ENCODE measurements at places on chromosomes 1 and 21.

DNA sequence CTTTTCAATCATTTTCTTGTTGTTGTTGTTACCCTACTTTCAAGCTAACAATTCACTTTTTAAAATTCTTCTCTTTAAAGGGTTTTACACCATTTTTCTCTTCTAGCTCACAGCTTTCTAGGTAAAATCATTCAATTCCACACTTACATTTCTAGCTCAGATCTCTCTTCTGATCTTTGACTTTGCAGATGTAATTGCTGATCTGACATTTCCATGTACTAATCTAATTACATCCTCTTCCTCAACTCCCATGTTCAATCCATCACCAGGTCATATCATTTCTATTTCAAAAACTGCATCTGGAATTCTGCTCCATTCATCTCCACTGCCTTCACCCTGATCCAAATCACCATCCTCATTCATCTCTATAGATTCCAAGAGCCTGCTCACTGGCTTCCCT lies 3.0 kb downstream of the BCL10 start:
- no peak for DNase-seq

- DNase-seq, result peak; percentile 92
Measured at GRCh38 chr1:225899044-225899925, 10.3 kb upstream of the LEFTY1 start.

DNA sequence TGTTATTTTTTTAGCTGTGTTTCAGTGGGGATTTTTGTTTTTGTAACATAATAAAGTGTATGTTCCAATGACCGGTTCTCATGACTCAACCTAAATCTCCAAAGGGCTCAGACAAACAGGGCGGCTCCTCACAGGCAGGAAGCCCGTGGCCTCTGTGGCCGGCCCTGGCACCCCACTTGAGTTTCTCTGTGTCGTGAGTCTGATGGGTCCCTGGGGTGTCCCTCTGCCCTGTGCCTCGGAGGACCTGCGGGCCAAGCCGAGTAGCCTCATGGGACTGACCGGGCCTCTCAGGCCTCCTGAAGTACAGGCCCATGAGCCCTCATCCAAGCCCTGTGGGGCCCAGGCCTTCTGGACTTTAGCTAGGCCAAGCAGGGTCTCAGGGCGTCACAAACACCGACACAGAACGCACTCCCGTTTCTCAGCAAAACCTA lies 16.1 kb upstream of the CCDC27 start:
- DNase-seq, result no peak

- DNase-seq, result no peak
Measured at GRCh38 chr1:179590671-179591070, 961 bp upstream of the TDRD5 start.

- DNase-seq, result peak; percentile 14
Measured at GRCh38 chr1:113142791-113143190, 69.8 kb downstream of the LRIG2 start.

- DNase-seq, result no peak
Measured at GRCh38 chr1:72483846-72484357, 201.6 kb upstream of the NEGR1 start.

- no peak for DNase-seq
Measured at GRCh38 chr1:154263465-154264332, 8.7 kb upstream of the HAX1 start.

DNA sequence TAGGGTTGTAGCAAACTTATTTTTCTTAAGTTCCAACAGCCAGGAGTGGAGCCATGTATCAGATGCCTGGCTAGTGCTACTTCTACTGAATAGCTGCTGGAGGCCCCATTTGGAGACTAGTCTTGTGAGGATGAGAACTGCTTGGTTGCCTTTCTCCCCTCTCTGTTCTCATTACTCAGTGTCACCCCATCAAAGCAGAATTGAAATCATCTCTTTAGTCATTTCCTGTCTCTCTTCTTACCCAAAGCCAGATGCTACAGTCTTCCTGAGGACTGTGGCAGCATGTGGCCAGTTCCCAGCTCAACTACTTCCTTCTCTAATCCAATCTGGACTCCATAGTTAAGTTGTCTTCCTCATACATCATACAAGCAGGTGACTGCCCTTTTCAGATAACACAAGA lies 197.5 kb downstream of the BRINP2 start:
- DNase-seq, result no peak

GRCh38 chr1:1161683-1162079 lies 12.0 kb upstream of the TTLL10 start:
- no peak for DNase-seq

DNA sequence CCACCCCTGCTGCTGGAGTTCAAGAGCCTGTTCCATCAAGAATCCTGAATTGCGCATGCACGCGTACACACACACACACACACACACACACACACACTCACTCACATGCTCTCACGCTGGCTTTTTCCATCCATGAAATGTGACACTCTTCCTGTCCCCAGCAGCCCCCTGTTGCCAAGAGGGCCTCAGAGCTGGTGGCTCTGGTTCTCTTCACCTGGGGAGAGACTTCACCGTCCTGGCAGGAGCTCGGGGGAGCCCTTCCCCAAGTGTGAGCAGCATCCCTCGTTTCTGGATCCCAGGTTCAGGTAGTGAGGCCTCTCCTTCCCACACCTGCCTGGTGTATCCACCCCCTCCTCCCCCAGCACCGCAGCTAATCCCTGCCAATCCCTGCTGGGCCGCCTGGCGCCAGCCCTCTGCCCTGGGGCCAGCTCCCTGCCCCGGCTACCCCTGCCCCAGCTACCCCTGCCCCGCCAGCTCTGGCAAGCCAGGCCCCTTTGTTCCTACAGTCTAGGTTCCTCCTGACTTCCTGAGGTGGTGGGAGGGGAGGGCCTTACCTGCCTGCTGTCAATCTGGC lies 9.9 kb downstream of the PLOD1 start:
- peak; percentile 39 for DNase-seq

DNA sequence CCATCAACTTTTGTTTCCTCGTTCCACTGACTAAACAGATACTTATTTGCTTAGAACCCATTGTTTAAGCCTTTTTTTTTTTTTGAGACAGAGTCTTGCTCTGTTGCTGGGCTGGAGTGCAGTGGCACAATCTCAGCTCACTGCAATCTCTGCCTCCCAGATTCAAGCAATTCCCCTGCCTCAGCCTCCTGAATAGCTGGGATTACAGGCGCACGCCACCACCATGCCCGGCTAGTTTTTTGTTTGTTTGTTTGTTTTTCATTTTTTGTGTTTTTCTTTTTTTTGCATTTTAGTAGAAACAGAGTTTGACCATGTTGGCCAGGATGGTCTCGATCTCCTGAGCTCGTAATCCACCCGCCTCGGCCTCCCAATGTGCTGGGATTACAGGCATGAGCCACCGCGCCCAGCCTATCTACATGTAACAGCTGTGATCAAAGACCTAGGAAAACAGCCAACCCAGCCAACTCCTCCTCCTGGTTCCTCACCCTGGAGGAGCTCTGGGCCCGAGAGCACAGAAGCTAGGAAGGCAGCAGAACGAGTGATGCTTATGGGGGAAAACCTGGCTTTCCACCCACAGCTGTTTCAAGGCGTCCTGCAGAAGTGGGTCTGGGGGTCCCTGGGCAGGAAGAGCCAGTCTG lies 32.9 kb downstream of the KCNN3 start:
- no peak for DNase-seq

- DNase-seq, result no peak
Measured at GRCh38 chr1:54582566-54583306, 34.7 kb downstream of the ACOT11 start.

DNA sequence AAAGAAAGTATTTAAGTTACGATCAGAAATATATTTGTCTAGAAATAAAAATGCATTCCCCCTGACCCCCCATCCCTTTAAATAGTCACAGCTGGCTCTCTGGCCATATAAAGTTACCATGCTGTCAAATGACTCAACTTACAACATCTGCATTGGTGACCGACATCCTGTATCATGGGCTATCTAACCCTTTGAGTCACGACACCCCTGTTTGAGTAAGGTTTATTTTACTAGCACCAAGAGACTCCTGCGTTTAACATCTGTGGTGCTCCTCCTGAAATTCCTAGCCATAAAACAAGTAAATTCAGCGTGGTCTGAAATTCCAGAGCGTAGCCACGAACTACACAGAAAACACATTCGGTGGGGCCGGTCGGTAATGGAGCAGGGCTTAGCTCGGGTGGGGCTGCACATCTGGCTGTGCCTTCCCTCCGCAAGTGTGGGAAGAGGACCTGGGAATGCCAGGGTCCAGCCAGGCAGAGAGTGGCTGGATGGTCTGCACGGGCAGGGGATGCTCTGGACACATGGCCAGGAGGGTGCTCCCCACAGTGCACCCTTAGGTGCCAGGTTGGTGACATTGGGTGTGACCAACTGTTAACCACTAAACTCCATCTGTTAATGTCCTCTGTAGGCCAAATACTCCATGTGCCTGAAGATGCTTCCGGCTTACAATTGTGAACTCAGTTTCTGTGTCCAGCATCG lies 53.0 kb upstream of the CLDN14 start:
- no peak for DNase-seq

- no peak for DNase-seq
Measured at GRCh38 chr1:220382994-220383393, 110.7 kb upstream of the RAB3GAP2 start.

- DNase-seq, result no peak
Measured at GRCh38 chr1:7628273-7628672, 142.8 kb upstream of the VAMP3 start.

DNA sequence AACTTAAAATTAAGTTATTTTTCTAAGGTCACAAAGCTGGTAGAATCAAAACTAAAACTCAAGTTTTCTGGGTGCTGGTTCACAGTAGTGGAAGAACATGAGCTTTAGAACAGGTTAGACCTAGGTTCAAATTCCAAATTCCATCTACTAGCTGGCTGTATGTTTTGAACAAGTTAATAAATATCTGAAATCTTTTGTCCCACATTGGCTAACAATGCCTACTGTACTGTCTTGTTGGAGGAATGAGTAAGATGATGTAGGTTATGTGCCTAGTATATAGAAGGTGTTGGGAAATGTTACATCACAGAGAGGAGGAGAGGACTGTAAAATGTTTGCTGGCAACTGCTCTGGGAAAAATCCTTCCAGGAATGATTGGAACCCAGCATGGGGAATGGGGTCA lies 14.0 kb upstream of the CD247 start:
- no peak for DNase-seq

- DNase-seq, result no peak
Measured at GRCh38 chr1:163379801-163380200, 58.0 kb downstream of the NUF2 start.

- no peak for DNase-seq
Measured at GRCh38 chr1:3055051-3055450, 14.0 kb upstream of the PRDM16 start.

- DNase-seq, result no peak
Measured at GRCh38 chr1:162029157-162029556, 5.5 kb upstream of the OLFML2B start.

GRCh38 chr1:202155478-202156021 lies 4.9 kb downstream of the PTPN7 start:
- no peak for DNase-seq

- DNase-seq, result no peak
Measured at GRCh38 chr1:211811126-211811525, 19.4 kb downstream of the LPGAT1 start.

GRCh38 chr1:39787468-39787867 lies 1.2 kb downstream of the BMP8B start:
- DNase-seq, result no peak

- DNase-seq, result no peak
Measured at GRCh38 chr1:208445758-208446203, 201.6 kb upstream of the PLXNA2 start.

DNA sequence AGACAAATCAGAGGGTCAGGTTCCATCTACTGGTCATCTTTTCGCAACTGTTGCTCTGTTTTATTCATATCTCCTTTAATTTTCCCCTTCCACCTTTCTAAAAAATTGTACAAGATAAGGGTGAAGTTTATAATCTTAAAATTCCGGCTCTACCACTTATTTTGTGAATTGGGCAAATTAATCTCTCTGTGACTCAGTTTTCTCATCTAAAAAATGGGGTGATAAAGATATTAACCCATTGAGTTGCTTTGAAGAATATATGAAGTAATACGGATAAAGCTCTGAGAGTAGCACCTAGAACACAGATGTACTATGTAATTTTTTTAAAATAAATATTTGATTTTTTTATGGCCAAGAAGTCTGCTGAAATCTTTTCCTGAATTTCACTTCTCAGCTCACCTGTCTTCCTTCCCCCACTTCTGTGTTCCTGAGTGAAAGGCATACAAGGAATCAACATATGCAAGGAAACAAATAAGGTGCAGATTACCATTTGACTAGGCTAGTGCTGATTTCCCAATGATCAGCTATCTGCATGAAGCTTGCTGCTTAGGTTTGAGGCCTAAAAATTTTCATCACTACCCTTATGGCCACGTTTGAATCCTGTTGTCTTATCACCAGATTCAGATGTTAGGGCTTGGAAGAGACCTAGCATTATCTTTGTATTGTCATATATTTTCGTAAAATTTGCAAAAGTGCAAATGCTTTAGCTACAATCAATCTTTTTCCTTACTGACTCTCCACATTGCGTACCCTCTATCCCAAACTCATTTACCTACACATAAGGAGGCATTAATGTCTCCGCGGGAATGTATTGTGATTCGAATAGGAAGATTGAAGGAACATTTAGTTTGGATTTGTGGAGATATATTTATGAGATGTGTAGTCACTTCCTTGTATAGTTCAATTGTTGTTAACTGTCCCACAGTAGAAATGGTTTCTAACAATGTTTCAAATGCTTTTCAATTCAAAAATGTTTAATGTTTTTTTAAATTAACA lies 718.3 kb upstream of the PTBP2 start:
- DNase-seq, result peak; percentile 1
